ENCODE measurements at places on chromosomes 1 and 21.

DNA sequence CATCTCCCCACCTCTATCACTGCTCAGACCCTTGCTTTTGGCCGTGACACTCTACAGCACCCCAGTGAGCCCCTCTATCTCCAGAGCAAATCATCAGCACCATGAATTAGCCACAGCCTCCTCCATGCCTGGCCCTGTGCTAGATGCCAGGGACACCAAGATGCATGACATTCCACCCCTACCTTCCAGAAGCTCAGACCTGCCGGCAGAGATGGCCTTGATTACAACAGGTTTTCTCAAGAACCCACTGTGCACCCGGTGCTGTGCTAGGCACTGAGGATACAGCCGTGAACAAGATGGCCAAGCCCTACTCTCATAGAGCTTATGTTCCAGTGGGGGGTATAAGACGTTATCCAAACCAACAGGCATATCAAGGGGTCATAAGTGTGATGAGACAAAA lies 30.6 kb downstream of the CDK18 start:
- no peak for DNase-seq

- DNase-seq, result no peak
Observed at GRCh38 chr1:151916726-151917370, 7.5 kb upstream of the THEM4 start.

GRCh38 chr1:2004856-2005255 lies 1.3 kb upstream of the CFAP74 start:
- no peak for DNase-seq

- no peak for DNase-seq
Observed at GRCh38 chr1:155657463-155657862, 31.1 kb downstream of the YY1AP1 start.

- no peak for DNase-seq
Observed at GRCh38 chr21:32772281-32773047, 909 bp upstream of the PAXBP1 start.

GRCh38 chr1:115330480-115331013 lies 7.5 kb downstream of the NGF start:
- DNase-seq, result peak; percentile 3

DNA sequence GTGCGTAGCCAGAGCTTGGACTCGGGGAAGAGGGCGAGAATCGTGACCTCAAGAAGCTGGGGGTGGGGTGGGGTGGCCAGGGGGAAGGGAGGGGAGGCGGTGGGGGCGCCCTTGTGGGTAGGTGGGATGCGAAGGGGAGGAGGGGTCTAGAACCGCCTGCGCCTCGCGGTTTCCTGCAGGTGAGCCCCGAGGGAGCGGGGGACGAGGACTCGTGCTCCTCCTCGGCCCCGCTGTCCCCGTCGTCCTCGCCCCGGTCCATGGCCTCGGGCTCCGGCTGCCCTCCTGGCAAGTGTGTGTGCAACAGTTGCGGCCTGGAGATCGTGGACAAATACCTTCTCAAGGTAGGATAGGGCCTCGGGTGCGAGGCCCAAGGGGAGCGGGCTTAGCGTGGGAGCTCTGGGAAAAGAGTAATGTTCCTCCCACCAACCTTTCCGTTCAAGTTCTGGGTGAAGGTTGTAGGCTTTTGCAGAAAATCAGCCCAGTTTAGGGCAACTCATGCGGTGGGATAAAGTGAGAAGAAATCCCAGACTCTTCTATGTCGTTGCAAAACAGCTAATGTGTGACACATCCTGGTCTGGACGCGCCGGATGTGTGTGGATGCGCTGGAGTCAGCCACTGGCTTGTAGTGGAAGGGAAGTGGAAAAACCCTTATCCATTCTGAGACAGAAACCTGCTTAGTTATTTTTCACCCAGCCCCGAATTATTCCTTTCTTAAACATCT lies 2.9 kb downstream of the LHX8 start:
- no peak for DNase-seq

GRCh38 chr1:155064832-155065429 lies 1.4 kb downstream of the EFNA4 start:
- no peak for DNase-seq

GRCh38 chr1:155205035-155205434 lies 2.7 kb downstream of the THBS3 start:
- DNase-seq, result no peak

- no peak for DNase-seq
Observed at GRCh38 chr1:175237389-175237788, 44.8 kb upstream of the KIAA0040 start.

- DNase-seq, result peak; percentile 39
Observed at GRCh38 chr1:93740601-93741031, 59.0 kb upstream of the BCAR3 start.

GRCh38 chr1:114330451-114330983 lies 176.8 kb upstream of the SYT6 start:
- DNase-seq, result no peak

DNA sequence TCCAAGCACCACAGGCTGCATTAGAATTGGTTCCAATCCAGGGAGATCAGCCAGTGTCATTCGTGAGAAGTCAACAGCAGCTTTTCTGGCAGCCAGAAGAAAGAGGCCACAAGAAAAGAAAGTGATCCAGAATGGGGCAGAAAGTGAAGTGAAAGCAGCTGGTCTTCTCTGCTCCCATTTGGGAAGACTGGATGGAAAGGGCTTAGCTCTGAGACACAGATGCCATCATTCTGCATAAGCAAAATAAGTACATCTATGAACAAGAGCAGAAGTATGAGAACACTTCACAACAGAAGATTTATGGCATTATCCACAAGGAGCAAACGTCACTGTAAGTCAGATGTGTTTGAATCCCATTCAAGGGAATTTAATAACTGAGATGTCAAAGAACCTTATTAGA lies 326.5 kb upstream of the ESRRG start:
- DNase-seq, result no peak

GRCh38 chr1:210407207-210407886 lies 78.6 kb downstream of the HHAT start:
- peak; percentile 59 for DNase-seq

DNA sequence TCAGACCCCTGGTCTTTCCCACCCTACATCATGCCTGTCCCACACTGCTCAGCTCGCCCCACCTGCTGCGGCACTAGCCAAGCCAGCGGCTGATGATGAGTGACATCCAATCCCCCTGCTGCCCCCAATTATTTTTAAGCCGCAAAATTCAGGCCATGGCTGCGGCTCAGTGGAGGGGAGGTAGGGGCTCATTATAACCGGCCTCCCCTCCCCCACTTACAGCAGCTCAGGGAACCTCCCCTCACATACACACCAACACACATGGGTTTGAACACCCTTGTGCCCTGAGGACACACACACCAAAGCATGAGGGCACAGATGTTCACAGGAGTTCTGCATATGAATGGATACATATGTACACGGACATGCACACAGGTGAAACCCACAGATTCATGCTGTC lies 5.3 kb downstream of the ADGRB2 start:
- no peak for DNase-seq

- no peak for DNase-seq
Observed at GRCh38 chr1:93369734-93370133, 24.0 kb downstream of the DR1 start.

GRCh38 chr1:160371756-160372155 lies 4.9 kb downstream of the NHLH1 start:
- DNase-seq, result no peak

DNA sequence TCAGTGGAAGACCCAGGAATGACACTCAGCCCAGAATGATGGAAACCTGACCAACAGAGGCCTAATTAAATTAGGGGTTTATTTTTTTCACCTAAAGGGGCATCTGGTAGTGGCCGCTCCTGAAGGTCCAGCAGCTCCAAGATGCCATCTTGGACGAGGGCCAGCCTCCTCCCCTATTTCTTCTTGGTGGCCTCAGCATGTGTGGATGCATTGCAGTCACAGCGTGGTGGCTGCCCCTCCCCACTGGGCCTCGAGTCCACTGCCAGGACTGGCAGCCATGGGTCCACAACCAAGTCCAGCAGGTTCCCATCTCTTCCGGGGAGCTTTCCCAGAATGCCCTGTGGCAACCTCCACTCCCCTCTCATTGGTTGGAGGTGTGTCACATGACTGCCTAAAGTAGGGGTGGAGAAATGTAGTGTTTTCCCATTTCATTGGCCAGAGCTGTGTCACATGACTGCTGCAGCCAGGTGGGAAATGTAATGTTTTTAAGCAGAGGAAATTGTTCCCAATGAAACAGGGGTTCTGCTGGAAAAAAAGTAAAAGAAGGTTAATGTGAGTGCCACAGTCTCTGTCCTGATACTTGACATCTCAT lies 628.2 kb downstream of the PTPRU start:
- DNase-seq, result no peak

DNA sequence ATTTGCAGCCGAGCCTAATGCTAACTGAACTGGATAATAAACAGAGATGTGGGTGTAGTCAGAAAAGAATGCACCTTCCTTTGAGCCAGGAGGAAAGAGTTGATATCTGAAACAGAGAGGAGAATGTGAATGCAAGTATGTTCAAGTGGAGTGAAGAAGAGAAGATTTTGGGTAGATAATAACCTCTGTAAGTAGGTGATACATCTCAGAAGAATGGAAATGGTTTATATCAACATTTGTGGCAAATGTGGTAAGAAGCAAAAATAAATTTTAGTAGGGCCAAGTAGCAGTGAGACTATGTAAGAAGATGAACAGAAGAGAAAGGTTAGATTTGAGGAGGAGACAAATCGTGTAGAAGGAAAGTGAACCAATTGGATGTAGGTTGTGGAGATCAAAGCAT lies 1.7 kb upstream of the DNTTIP2 start:
- no peak for DNase-seq

- DNase-seq, result peak; percentile 64
Observed at GRCh38 chr1:110053552-110054428, 16.7 kb downstream of the ALX3 start.

DNA sequence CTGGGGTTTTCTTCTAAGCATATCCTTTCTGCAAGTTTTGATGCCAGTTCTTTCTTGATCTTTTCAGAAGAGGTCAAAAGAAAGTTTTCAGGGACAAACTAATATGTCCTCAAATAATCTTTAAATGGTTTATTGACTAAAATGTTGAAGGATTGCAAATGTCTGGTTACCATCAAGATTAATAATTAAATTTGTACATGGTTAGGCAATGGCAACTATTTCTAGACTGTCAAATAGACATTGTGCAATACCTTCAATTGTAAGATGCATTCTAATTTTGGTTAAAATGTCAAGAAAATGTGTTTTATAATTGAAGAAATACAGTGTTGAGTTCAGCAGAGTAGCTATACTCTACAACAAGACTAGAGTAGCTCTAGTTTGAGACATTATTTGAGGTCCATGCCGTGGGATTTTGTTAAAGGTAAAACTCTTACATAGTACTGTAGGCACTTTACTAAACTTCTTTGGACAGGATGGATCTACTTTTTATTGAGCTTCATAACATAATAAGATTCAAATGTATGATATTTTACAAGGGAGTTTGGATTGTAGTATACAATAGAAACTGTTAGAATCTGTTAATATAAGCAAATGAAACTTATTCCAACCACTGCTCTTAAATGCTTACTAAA lies 22.6 kb downstream of the MAEL start:
- DNase-seq, result no peak

GRCh38 chr1:25140073-25140797 lies 92.1 kb downstream of the SYF2 start:
- DNase-seq, result no peak

DNA sequence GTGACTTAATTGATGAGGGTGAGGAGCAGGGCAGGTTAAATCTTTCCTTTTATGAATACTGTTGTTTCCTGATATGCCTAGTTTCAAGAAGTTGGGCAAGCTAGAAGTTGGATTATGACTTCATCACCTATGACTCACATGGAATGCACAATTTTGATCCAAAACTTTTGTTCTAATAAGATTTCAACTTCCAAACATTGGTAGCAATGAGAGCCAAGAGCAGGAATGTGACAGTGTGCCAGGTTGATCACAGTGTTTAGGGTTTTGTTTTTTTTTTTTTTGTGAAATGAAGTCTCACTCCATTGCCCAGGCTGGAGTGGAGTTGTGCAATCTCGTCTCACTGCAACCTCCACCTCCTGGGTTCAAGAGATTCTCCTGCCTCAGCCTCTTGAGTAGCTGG lies 349.4 kb downstream of the DUSP10 start:
- no peak for DNase-seq

DNA sequence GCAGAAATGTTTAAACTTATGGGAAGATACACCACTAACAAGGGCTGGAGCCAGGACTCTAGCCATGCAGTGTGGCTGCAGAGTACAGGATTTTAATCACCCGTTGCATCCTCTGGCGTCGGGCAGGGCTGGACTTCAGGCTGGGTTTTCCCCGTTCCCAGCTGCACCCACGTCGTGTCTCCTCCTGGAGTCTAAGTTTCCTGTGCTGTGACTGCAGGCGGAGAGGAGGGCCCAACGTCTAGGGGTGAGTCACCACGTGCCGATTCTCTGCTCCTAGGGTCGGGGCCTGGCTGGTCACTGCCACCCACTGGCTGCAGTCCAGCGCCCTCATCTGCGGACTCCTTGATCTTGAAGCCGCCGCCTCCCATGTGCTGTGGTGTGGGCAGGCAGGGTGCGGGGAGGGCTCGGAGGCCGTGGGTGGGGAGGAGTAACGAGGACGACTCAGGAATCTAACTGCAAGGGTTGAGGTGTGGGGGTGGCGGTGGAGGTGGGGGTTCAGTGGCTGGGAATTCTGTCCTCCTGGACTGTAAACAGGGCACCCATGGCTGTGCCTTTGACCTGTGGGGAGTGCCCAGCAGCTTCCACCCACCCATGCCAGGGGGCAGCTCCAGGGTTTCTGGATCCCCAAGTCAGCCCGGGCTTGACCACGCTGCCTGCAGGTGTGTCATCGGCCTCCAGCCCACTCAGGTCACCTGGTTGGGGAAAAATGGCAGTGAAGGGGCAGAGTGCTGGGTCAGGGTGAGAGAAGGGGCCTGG lies 77.8 kb downstream of the ALPL start:
- no peak for DNase-seq

- peak; percentile 2 for DNase-seq
Observed at GRCh38 chr1:185559684-185560331, 174.4 kb upstream of the HMCN1 start.

- no peak for DNase-seq
Observed at GRCh38 chr21:38330666-38331065, 73.9 kb downstream of the KCNJ15 start.

GRCh38 chr1:27491748-27492700 lies 2.1 kb upstream of the WASF2 start:
- no peak for DNase-seq

- no peak for DNase-seq
Observed at GRCh38 chr1:79791488-79792218, 785.1 kb upstream of the ADGRL4 start.

DNA sequence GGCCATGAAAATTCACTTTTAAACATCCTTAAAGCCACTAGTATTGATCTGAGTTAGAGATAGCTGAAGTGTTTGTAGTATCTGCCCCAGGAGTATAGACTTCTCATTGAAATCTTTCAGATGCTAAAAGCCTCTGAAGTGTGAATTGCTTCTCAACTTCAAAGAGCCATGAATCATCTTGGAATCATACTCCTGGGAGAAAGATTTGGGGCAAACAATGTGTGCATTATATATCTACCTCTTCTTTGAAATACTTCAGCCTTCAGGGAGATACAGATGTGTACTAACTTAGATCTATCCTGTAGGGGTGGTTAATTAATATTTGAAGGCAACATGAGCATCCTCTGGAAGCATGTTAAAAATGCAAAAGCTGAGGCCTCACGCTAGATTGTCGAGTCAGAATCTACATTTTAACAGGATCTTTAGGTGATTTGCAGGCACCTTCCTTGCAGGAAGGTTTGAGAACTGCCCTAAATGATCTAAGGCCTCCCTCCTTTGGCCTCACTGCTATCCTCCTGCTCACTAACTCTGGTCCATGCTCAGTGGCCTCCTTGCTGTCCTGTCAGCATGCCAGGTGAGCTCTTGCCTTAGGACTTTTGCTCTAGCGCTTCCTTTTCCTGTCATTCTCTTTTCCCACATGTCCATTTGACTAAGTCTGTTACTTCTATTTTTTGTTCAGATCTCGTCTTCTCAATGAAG lies 6.0 kb upstream of the SCYL3 start:
- DNase-seq, result no peak

- DNase-seq, result no peak
Observed at GRCh38 chr1:97270508-97271307, 549.1 kb downstream of the PTBP2 start.
